Thoracic aorta (tissue), 2 donors: ENCODE measurements at places on chromosomes 5 and 9.
A peak's percentile ranks its signal among the peaks of the same experiment; 100 is the strongest.

GRCh38 chr9:37919246-37919955, 15.5 kb upstream of the SLC25A51 start:
- DNase-seq: no peak

DNA sequence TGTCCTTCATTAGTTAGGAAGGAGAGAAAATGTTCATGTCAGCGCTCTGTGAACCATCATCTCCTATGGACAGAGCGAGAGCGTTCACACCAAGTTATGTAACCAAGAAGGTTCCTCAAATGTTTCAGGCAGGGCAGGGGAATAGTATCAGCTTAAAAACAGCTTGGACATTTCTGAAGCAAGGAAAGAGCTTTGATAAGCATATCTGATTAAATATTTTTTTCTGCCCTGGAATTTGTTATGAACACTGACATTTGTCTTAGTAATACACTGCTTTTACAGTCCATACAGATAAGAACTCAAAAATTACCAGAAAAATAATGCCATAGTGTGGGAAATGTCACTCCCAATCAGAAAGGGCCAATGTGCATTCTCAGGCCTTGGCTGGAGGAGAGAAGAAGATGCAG, 66.3 kb upstream of the LIFR start:
- no peak for DNase-seq

- no peak for DNase-seq
Measured at GRCh38 chr9:131113655-131114054, 11.7 kb upstream of the NUP214 start.

GRCh38 chr9:123637945-123638634, 282.1 kb downstream of the CRB2 start:
- no peak for DNase-seq

DNA sequence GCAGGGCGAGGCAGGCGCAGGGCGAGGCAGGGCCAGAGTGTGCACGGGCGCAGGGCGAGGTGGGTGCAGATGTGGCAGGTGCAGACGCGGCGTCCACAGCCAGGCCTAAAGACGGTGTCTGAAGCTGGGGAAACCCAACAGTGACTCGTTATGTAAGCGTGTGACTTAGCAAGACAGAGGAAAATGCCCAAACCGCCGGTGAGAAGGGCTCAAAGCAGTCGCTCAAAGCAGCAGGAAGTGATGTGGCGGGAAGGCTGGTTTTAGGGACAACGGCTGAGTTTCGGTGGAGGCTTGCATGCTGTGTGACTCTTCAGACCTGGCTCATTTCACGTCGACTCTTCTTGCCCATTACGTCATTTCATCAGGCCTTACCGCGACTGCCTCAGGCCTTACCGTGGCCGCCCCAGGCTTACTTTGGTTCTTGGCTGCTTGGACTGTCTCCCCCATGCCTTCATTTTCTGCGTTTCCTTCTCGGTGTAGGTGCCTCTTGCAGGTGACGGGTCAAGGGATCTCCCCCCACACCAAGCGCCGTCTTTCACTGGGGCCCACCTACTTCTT, 50.5 kb upstream of the EXOC3 start:
- DNase-seq: no peak

GRCh38 chr5:62786099-62786498, 207.5 kb downstream of the LRRC70 start:
- DNase-seq: no peak

DNA sequence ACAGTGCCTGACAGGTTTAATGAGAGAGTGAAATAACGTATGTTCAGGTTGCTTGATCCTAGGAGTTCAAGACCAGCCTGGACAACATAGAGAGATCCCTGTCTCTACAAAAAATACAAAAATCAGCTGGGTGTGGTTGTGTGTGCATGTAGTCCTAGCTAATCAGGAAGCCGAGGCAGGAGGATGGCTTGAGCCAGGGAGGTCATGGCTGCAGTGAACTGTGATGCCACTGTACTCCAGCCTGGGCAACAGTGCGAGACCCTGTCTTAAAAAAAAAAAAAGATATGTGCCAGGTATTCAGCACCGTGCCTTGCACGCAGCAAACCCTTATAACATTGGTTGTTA, 38.8 kb upstream of the SPRY4 start:
- DNase-seq: no peak

DNA sequence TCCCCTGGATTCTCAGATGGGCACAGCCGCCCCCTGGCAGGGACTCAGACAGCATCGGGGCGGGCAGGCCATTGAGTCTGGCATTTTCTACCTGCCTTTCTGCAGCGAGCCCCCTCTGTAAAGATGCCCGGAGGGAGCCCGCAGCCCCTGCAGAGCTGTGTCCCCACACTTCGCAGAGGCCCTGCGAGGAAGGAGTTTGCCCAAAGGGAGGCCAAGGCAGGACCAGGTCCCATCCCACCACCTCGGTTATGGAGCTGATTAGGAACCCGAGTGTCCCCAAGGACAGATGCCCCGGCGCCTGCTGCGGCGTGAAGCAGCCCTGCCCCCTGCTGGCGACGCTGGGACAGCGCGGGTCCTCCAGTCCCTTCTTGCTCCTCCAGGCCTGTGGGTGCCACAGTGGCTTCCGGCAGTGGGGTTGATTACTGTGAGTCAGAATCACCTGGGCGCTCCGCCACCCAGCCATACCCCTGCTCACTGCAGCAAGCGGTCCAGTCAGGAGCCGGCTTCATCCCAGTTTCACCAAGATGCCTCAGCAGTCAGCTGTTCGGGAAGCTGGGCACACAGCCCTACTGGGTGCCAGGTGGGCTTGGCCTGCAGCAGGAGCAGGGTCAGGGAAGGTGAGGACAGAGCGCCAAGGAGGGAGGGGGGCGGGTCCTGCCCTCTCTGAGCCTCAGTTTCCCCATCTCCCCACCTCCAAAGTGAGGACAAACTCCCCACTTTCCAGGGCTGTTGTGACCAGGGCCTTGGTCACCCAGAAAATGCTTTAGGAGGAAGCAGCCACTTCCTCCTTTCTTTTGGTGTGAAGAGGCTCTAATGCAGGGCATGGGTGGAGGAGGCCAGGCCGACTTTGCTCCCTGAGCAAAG, 117.2 kb downstream of the RXRA start:
- DNase-seq: peak; percentile 69

DNA sequence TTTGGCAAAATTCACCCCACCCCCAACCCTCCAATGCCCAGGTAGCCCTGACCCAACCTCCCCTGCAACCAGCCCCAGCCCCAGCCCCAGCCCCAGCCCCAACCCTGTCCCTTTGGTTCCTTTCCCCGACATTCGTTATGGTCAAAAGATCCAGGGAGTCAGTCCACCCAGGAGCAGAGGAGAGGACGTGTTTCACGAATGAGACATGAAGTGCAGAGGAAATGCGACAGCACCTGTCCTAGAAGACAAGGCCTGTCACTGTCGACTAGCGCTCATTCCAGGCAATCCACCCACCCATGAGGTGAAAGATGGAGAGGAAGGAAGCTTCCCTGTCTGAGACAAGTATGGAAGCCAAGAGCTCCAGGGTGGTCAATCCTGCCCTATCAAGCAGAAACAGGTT, 485.0 kb downstream of the SPATA31A7 start:
- DNase-seq: no peak

DNA sequence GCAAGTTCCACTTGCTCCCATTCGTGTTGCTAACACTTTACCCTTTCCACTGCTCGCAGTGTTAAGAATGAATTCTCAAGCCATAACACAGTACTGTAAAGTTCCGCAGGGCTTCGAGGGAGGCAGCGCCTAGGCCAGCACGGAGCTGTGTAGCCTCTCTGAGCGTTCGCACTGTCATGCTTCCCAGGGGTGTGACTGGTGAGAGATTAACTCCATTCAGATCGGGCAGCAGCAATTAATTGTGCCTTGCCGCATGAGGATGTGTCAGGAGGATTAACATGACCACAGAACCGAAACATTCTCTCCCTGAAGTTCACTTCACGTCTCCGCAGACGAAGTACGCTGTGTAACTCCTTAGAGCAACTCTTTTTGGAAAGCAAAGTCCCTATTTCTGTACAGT, 23.2 kb downstream of the ZBTB34 start:
- no peak for DNase-seq

DNA sequence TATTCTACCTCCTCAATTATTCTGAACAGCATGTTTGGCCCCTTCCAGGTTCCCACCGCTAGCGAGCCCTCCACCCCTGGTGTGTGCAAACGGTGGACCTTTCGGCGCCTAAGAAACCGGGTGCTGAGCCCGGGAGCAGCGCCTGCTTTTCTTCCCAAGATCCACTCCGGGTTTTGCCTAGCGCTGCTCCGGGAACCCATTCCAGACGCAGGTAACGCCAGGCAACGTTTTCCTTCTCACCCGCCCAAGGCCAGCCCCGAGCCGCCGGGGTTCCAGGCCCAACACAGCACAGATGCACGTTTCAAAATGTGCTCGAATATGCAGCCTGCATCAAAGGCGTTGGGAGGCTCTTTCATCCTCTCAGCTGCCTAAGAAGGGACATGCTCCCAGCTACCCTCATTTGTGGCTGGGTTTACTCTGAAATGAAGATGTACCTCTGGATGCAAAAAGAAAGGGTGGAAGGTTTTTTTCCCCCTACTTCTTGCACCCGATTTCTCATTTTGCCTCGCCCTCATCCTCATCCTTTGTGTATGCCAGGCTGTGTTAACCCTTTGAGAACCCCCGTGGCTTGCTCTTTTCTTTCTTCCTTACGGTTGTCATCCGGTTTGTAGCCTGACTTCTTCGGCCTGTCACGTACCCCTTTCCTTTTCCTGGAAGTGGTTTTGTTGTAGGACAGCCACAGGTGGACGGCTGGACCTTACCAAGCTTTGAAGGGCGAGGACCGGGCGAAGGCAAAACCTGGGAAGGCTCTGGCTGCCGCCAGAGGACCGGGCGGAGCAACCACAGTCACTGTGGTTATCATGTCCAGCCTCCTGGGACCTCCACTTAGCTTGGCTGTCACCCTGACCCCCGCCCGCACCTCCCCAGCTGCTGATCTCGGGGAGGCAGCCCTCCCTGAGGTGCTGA, 226.9 kb downstream of the SMARCA2 start:
- DNase-seq: no peak

DNA sequence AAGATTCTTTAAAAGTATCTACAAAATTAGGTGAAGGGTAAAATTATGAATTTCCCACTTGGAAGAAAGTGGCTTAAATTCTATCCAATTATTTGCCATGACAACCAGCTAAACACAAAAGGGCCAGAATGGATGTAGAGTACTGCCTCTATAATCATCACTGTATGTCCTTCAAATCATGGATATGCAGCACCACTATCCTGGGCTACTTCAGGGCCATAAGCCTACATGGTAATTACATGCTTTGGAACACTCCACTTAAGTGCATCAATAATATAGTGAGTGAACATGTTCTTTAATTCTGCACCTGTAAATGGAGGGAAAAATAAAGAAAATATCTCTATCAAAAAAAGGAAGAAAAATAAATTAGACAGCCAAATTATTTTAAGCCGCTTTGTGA, 575.2 kb downstream of the ISL1 start:
- DNase-seq: no peak

GRCh38 chr9:138020795-138021182, 143.2 kb downstream of the CACNA1B start:
- no peak for DNase-seq

DNA sequence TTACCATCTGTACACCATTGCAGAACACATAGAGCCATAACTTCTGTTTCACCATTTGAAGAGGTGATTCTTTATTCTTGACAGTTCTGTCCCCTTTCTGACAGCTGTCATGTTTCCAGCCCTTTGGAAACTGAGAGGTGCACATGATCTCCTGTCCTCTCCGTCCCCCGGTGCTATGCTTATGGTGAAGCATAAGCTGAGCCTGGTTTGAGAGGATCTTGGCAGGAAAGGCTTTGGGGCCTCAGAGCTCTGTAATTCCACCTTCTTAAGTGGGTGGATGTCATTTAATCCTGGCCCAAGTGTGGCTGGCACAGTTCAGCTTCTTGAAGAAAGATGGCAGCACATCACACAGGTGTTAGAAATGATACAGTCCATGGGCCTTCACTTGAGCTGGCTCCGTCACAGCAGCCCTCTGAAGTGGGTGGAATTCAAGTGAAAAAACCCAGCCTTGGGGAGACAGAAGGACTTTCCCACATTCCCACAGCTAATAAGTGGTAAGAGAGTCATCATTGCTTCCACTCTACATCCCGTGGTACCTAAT, 30.7 kb upstream of the GRPEL2 start:
- DNase-seq: no peak

GRCh38 chr9:38622288-38622674, 1.9 kb upstream of the ANKRD18A start:
- DNase-seq: no peak

DNA sequence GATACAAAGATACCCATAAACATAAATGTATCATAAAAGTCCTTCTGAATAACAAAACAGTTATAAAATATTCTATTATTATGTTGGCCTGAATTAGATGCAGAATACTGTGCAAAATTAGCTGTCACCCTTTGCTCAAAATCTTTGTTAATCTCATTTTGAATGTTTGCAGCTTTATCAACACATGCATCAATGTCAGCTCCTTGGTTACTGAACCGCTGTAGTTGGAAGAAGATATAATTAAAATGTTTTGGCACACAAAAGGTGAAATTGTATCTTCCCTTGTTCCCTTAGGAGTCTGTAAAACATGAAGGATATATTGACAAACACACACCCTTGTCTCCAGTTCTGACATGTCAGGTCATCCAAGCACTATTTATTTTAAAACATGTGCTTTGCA, 146.3 kb upstream of the POU5F2 start:
- DNase-seq: no peak

DNA sequence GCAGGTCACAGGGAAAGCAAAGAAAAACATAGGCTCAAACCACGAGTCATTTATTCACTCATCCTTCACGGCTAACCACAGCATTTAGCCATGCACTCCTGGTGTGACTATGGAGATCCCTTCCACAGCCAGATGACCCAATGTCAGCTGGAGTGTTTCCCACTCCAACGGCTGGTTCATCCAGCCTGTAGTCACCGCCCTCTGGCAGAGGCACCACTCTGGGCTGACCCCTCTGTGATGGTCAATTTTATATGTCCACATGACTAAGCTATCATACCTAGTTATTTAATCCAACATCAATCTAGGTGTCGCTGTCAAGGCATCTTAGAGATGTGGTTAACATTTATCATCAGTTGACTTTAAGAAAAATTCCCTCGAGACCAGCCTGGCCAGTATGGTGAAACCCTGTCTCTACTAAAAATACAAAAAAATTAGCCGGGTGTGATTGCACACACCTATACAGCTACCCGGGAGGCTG, 9.5 kb upstream of the PHF19 start:
- no peak for DNase-seq

GRCh38 chr5:141525653-141526052, 36.8 kb downstream of the PCDHGC5 start:
- no peak for DNase-seq

GRCh38 chr9:20557890-20558565, 64.3 kb downstream of the MLLT3 start:
- no peak for DNase-seq
